ENCODE measurements at places on chromosomes 2 and 18. TPM values are rescaled to one million over a fixed set of nuclear protein-coding genes. Genes with fewer than 3 reads are reported as not detected.

The FOXD4L1 gene
- 0.14 TPM for total RNA-seq

The SMARCAL1 gene
- total RNA-seq: 12.7 TPM

The HOXD11 gene
- total RNA-seq: not detected

The TUBA4B gene
- total RNA-seq: 0.29 TPM

The SLC8A1 gene
- not detected for total RNA-seq

- DNase-seq: no peak
- H3K27me3 ChIP-seq: no peaks in the 10 kb centered on the region
- H3K36me3 ChIP-seq: no peaks in the 10 kb centered on the region
- no peak overlapping the region for H3K27ac ChIP-seq
- no peak overlapping the region for H3K4me3 ChIP-seq
Observed at GRCh38 chr2:191892391-191892790, 45.5 kb upstream of the CAVIN2 start.

- H3K4me1 ChIP-seq: peaks cover 68% of the 10 kb centered on the region
- H3K27ac ChIP-seq: peak overlapping the region; percentile 57
- no peak overlapping the region for H3K4me3 ChIP-seq
- H3K36me3 ChIP-seq: peaks cover 3% of the 10 kb centered on the region
Observed at GRCh38 chr2:207747653-207748560, 21.8 kb downstream of the FZD5 start.

DNA sequence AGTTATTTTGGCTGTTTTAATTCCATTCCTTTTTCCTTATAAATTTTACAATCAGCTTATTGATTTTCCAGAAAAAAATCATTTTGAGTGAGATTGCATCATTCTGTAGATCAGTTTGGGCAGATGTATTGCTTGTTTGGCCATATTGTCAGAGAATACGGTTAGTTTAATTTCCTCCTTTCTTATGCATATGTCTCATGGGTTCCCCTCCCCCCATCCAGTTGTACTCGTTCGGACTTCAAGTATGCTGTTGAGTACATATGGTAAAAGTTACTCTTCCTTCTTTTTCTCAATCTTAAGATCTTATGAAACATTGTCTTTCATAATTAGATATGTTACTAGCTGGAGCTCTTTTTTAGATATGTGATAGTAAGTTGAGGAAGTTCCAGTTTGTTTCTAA is 131.2 kb upstream of the TTC27 start:
- 0 out of 2 replicates have a peak, but pooled peaks cover 8% of the 10 kb centered on the region for H3K4me1 ChIP-seq
- H3K27ac ChIP-seq: no peak overlapping the region
- DNase-seq: no peak
- H3K36me3 ChIP-seq: peaks cover 7% of the 10 kb centered on the region

DNA sequence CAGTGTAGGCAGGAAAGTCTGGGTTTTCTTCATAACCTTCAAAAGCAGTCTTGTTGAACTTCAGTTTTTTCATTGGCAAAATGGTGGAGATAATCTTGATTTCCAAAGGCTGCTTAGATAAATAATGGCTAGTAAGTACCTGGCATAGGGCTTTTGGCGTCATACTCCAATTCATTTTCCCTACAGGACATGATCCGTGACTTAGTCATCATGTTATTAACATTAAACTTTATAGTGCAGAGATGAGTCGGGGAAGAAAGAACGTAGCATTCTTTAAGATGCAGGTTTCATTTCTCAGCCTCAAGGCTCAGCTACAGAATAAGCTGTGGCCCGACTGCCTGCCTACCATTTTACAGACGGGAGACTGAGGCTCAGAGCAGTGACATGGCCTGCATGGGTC is 64.0 kb downstream of the RALBP1 start:
- H3K36me3 ChIP-seq: peaks cover 1% of the 10 kb centered on the region
- H3K4me3 ChIP-seq: no peak overlapping the region
- peak overlapping the region; percentile 59 for H3K27ac ChIP-seq

DNA sequence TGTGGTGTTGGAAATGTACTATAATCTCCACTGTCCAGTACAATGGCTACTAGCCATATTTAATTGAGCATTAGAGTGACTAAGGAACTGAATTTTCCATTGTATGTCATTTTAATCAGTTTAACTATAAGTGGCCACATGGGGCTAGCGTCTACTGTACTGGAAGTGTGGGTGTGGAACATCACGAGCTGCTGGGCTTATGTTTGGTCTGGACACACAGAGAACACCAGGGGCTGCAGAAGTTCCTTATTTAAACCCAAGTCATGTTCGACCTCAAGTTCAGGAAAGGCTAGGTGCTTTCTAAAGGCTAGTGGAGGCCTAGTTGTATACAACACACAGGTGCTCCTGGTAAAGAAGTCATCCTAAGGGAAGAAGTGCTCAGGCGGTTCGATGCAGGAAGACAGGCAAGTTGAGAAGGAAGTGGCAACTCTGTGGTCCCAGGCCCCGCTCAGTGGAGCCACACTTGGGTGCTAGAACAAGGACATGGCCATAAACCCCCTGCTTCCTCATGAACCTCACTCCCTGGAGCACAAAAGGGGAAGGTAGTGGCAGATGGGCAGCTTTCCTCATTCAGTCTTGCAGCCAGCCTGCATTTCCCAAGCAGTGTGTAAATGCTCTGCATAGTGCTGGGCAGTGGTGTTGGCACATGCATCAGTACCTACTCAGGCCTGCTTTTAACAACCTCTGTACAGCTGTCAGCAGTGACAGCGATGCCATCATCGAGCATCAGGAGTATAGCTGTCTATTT is 13.3 kb downstream of the LGALSL start:
- H3K36me3 ChIP-seq: no peaks in the 10 kb centered on the region
- DNase-seq: no peak
- no peak overlapping the region for H3K4me3 ChIP-seq
- no peak overlapping the region for H3K27ac ChIP-seq
- H3K27me3 ChIP-seq: peaks cover 11% of the 10 kb centered on the region

- no peak overlapping the region for H3K27ac ChIP-seq
- H3K27me3 ChIP-seq: no peaks in the 10 kb centered on the region
- peaks cover 31% of the 10 kb centered on the region for H3K4me1 ChIP-seq
- H3K36me3 ChIP-seq: peaks cover 8% of the 10 kb centered on the region
Observed at GRCh38 chr2:134405611-134406081, 151.8 kb downstream of the MGAT5 start.

- H3K36me3 ChIP-seq: no peaks in the 10 kb centered on the region
- H3K27me3 ChIP-seq: no peaks in the 10 kb centered on the region
- no peak overlapping the region for H3K27ac ChIP-seq
- H3K4me3 ChIP-seq: no peak overlapping the region
- H3K4me1 ChIP-seq: peaks cover 2% of the 10 kb centered on the region
Observed at GRCh38 chr2:179931502-179931901, 70.1 kb upstream of the ZNF385B start.

DNA sequence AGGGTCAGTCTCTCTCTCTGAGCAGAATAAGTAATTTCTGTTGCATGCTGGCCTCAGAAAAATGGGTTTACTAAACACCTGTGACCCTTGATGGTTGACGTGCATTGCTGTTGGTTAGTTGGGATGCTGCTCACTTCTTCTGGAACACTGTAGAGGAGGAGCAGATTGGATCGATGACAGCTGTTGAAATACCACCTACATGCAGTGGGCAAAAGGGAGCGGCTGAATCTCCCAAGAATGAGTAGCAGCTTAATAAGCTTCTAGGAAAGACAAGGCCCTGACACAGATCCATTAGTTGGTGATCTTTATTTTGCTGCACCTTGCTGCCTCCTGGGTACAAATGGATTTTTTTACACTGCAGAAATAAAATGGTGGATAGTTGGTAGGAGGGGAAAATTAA is 43.2 kb downstream of the KDM3A start:
- no peak for DNase-seq
- peaks cover 56% of the 10 kb centered on the region for H3K36me3 ChIP-seq
- H3K27me3 ChIP-seq: no peaks in the 10 kb centered on the region
- no peak overlapping the region for H3K4me3 ChIP-seq
- no peak overlapping the region for H3K27ac ChIP-seq
- H3K4me1 ChIP-seq: 0 out of 2 replicates have a peak, but pooled peaks cover 7% of the 10 kb centered on the region

- H3K4me1 ChIP-seq: no peaks in the 10 kb centered on the region
- no peak overlapping the region for H3K4me3 ChIP-seq
- DNase-seq: no peak
- no peaks in the 10 kb centered on the region for H3K36me3 ChIP-seq
- H3K27me3 ChIP-seq: no peaks in the 10 kb centered on the region
Observed at GRCh38 chr2:36097022-36097421, 258.6 kb upstream of the CRIM1 start.

GRCh38 chr18:74289137-74289536 is 2.6 kb downstream of the CYB5A start:
- peaks cover 78% of the 10 kb centered on the region for H3K4me1 ChIP-seq
- peak overlapping the region; percentile 60 for H3K4me3 ChIP-seq
- no peak for DNase-seq
- H3K27ac ChIP-seq: peak overlapping the region; percentile 94

DNA sequence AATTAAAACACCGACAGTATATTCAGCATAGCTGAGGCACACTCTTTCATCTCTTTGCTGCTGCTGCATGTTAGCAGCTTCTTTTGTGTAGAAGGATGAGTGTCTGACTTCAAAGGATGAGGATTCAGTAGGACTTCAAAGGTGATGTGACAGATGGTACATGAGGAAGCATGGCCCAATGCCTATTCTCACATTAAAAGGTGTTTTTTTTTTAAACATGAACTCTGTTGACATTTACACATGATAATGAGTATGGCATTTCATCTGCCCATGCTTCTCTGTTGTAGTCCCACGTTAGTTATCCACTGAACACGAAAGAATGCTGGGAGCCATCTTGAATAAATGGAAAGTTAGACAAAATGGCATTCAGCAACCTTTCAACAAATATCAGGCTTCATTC is 1950.8 kb upstream of the PIK3C3 start:
- H3K4me1 ChIP-seq: no peaks in the 10 kb centered on the region
- no peak overlapping the region for H3K27ac ChIP-seq
- no peak overlapping the region for H3K4me3 ChIP-seq
- H3K27me3 ChIP-seq: no peaks in the 10 kb centered on the region

DNA sequence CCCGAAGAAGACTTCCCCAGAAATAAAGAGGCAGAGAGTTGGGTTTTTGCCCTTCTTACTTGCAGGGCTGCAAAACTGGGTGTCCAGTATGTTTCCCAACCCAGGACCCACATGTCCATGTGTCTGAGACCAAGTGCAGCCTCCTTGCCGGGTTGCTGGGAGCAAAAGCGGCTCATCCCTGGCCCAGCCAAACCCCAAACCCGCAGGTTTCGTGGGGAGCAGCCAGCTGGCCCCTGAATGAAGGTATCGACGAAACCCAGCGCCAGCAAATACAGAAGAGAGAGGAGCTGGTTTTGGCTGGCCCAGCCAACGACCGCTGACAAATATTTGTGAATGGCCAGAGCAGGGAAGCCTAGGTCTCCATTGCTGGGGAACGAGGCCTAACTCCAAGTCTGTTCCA is 197.1 kb downstream of the SMAD7 start:
- no peak overlapping the region for H3K27ac ChIP-seq
- peaks cover 4% of the 10 kb centered on the region for H3K36me3 ChIP-seq
- no peak overlapping the region for H3K4me3 ChIP-seq
- no peaks in the 10 kb centered on the region for H3K27me3 ChIP-seq
- no peaks in the 10 kb centered on the region for H3K4me1 ChIP-seq
- no peak for DNase-seq

Measured in HepG2 (cell line).